ENCODE measurements at places on chromosomes 5 and 9. TPM values are rescaled to one million over a fixed set of nuclear protein-coding genes. Genes with fewer than 3 reads are reported as not detected.

The INSL4 gene
- not detected for total RNA-seq

The NME5 gene
- total RNA-seq = 0.75 TPM

The ZNG1C gene
- 23.3 TPM for total RNA-seq

The LHX6 gene
- 13.3 TPM for total RNA-seq

The MOB3B gene
- total RNA-seq = 11.5 TPM

The MAMDC4 gene
- 3.9 TPM for total RNA-seq

The BTNL3 gene
- total RNA-seq = 0.50 TPM

DNA sequence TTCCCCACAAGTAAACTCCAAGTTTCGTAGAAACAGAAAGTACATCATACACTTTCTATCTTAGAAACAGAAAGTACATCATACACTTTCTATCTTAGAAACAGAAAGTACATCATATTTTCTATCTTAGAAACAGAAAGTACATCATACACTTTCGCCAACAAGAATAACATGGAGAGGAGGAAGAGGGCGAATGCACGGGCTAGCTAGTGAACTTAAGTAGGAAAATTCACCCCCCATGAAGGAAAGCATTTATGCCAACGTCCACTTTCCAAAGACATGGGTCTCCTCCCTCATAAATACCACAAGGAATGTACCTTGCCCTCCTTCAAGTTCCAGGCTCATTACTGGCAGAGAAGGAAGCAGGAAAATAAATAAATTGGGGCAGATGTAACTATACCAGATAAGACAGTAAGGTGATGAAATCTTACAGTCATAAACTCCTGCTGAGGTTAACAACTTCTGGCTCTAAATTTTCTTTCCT lies 64.7 kb downstream of the FRMD3 start:
- DNase-seq = no peak

- DNase-seq = peak; percentile 80
Observed at GRCh38 chr5:132063090-132063911, 2.8 kb downstream of the IL3 start.

- DNase-seq = no peak
Observed at GRCh38 chr5:38456657-38457399, 99.6 kb downstream of the LIFR start.

GRCh38 chr9:128358861-128359260 lies 12.3 kb upstream of the URM1 start:
- DNase-seq = no peak

DNA sequence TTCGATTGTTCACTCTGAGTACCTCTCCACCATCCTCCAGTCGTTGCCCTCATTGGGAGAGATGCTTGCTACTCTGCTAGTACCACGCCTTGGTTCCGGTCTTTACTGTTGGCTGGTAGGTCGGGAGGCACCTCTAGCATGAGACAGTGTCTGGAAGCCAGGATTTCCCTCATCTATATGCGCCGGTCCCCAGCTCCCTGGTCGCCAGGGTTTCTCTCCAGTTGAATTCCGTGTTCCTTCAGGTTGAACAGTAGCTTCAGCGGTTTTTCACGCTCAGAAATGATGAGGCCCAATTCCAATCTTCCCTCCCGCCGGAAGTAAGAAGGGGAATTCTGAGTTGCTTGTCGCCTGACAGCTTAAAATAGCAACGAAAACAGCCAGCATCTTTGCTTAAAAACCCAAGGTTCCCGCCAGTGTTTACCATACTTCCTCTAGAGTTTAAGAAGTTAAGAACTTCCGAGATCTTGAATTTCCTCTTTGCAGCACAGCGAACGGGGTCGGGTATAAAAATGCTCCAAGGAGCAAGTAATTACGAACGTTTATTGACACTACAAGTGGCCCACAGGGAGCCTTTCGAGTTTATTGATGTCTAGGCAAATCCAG lies 1.3 kb upstream of the ST8SIA4 start:
- DNase-seq = no peak

DNA sequence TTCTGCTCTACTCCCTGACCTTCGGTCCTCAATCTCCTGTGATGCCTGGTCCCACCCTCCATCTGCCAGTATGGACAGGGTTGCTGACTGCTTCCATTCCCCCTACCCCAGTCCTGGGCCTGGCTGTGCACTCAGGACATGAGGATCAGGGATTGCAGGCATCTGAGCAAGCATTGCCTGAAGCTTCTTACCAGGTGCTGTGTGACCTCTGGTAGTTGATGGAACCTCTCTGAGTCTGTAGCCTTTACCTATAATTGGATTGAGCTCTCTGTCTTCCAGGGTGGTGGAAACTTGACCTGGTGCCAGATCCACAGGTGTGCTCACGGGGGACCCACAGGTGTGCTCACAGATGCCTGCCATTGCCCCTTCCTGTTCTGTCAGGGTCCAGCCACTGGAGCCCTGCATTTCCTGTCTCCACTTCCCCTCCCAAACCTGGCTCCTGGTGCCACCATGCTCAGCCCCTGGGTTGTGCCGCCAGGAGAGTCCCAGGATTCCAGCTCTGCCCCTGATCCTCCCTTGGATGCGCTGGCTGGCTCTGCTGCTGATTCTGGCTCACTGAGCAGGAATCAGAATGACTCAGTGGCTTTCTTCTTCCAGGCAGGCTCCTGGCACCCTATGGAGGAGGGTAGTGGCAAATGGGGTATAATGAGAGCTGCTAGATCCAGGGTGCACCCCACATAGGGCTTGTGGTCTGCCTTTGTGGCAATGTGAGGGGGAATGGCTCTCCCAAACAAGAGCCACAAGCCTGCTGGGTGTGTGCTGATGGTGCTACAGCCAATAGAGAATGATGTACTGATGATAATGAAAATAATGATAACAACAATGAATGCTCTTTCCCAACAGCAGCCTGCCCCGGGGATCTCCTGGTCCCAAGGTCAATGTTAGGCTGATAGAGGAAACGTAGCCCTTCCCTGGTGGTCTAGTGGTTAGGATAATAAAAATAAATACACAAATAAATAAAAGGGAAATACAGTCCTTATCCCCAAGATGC lies 35.2 kb upstream of the PSD2 start:
- DNase-seq = no peak

DNA sequence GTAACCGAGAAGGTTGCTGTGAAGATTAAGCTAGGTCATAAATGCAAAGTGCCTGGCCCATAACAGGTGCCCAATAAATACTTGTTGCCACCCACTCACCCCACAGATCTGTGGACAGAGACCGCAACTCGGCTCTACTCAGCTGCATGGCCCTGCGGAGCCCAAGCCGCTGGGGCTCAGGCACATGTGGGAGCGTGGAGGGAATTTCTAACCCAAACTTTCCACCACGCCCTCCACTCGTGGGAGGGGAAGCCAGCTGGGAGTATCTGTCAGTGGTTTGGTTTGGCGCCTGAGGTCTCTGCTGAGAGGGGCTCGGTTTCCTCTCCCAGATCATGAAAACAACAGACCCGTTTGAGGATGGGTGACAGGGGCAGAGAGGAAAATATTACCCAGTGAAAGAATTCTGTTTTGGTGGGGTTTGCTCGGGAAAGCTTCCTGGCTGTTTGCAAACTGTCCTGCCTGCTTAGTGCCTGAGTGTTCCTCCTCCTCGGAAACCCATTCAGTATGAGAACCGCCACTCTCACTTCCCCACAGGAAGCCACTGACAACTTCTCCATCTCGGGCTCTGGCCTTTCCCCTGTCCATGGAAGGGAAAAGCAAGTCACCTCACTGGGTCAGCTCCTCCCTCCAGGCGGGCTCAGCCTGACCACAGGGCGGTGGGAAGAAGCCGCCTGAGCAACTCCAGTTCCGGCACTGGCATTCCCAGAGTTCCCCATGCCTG lies 60.1 kb downstream of the RGS3 start:
- no peak for DNase-seq

- no peak for DNase-seq
Observed at GRCh38 chr5:135295852-135296251, 103.2 kb downstream of the MACROH2A1 start.

All from omental fat pad (tissue), 4 donors.